ENCODE measurements at places on chromosomes 16 and 17. TPM values are rescaled to one million over a fixed set of nuclear protein-coding genes. Genes with fewer than 3 reads are reported as not detected.

DNA sequence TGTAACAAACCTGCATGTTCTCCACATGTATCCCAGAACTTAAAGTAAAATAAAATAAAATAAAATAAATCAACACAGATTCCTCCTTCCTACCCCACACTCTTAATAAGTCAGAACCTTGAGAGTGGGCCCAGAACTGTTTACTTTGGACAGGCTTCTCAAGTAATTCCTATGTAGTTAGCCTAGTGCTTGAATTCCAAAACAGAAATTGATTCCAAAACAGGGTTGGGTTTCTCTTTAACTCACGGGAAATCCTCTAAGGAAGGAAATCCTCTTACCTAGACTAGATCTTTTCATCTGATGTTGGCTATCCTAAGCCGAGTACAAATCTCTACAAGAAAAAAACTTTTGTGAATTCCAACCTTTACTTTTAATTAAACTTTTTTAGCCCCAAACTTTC is 324.7 kb upstream of the C16orf82 start:
- H3K27me3 ChIP-seq: peaks cover 18% of the 10 kb centered on the region
- no peaks in the 10 kb centered on the region for H3K4me1 ChIP-seq
- no peak for DNase-seq
- no peaks in the 10 kb centered on the region for H3K36me3 ChIP-seq

- no peaks in the 10 kb centered on the region for H3K27me3 ChIP-seq
- no peak overlapping the region for H3K27ac ChIP-seq
- no peak for DNase-seq
- no peaks in the 10 kb centered on the region for H3K4me1 ChIP-seq
- H3K4me3 ChIP-seq: no peak overlapping the region
- H3K36me3 ChIP-seq: peaks cover 8% of the 10 kb centered on the region
Observed at GRCh38 chr16:47276522-47276921, 132.8 kb upstream of the NETO2 start.

DNA sequence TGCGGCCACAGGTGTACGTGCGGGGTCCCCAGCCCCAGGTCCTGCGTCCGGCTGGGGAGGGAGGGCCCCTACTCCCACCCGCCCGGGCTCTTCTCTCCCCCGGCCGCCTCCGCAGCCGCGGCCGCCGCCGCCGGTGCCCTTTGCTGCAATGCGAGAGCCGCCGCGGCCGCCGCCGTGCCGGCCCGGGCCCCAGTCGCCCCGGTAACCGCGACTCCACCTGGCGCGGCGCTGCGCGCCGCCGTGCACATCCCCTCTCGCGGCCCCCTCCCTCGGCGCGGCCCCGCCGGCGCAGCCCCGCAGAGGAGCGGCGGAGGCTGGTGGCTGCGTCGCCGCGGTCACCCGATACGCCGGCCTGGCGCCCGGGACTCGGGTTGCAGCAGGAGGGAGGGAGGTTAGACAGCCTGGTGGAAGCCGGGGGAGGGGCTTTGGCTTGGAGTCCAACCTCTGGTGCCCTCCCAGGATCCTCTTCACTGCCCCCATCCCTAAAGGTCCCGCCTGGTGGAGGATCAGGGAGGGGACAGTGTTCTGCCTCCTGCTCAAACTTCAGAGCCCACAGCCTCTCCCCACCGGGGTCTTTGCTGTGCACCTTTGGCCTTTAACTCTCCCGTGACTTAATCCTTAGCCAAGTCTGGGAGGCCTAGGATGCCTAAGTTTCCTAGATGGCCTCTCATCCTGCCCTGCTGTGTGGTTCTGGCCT is 32.9 kb downstream of the SRCIN1 start:
- peaks cover 78% of the 10 kb centered on the region for H3K27me3 ChIP-seq
- H3K27ac ChIP-seq: no peak overlapping the region
- H3K4me3 ChIP-seq: no peak overlapping the region
- peaks cover 3% of the 10 kb centered on the region for H3K4me1 ChIP-seq
- H3K36me3 ChIP-seq: no peaks in the 10 kb centered on the region

The ARL5C gene
- not detected for total RNA-seq

The RANBP10 gene
- 15.6 TPM for total RNA-seq
